Effector memory CD4-positive, alpha-beta T cell (primary cell): ENCODE measurements at places on chromosomes 1 and 21.

DNA sequence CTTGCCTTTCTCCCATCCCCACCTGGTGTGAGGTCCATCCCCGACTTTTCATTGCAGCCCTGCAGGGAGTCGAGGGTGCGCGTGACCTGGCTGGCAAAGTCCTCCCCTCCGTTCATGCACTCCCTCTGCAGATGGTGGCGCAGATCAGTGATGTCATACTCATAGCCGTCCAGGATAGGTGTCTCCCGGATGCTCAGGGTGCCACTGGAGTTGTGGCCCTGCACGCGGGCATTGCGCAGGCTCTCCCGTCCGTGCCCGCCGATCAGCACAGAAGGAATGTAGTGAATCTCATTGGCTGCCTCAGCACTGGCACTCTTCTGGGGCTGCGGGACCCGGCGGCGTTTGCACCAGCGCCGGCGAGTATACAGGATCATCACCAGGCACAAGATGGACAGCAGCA is 132.1 kb downstream of the ASTN1 start:
- no peak for DNase-seq

DNA sequence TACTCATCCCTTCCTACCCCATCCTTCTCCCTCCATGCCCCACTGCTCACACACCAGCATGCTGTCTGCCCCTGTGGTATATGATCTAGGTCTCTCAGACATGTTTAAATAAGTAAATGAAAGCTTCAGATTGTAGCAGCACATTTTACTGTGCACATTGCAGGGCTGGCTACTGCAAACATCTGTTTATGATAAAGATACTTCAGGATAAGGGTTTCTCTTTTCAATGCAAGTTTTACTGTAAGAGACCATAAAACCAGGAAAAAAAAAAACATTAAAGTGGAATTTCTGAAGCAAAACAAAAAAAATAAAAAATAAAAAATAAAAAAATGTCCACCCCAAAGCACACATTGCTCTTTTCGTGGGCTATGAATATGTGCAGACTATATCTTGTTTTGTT is 184.4 kb downstream of the USH2A start:
- no peak for DNase-seq

- DNase-seq, result no peak
Observed at GRCh38 chr1:109789551-109790180, 25.9 kb upstream of the EPS8L3 start.

DNA sequence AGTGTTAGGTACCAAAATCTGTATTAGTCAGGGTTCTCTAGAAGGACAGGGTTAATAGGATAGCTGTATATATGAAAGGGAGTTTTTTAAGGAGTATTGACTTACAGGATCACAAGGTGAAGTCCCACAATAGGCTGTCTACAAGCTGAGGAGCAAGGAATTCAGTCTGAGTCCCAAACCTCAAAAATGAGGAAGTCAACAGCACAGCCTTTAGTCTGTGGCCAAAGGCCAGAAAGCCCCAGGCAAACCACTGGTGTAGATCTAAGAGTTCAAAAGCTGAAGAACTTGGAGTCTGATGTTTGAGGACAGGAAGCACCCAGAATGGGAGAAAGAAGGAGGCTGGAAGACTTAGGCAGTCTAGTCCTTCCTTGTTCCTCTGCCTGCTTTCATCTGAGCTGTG is 487.5 kb upstream of the CHRM3 start:
- DNase-seq, result no peak

DNA sequence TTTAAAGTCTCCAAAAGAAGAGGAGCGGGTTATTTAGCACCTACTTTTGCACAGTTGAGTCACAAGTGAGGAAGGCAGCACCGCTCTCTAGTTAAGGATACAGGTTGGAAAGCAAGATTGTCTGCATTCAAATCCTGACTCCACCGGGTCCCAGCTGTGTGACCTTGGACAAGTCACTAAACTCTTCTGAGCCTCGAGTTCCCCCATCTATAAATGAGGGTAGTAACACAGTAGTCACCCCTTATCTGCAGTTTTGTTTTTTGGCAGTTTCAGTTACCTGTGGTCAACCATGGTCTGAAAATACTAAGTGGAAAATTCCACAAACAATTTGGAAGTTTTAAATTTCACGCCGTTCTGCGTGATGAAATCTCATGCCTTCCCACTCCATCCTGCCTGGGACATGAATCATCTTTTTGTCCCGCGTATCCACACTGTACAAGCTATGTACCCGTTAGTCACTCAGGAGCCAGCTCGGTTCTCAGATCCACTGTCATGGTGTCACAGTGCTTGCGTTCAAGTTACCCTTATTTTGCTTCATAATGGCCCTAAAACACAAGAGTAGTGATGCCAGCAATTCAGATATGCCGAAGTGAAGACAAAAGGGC is 49.4 kb downstream of the CAPZB start:
- DNase-seq, result no peak

- no peak for DNase-seq
Observed at GRCh38 chr1:228364706-228365213, 41.9 kb downstream of the TRIM11 start.

DNA sequence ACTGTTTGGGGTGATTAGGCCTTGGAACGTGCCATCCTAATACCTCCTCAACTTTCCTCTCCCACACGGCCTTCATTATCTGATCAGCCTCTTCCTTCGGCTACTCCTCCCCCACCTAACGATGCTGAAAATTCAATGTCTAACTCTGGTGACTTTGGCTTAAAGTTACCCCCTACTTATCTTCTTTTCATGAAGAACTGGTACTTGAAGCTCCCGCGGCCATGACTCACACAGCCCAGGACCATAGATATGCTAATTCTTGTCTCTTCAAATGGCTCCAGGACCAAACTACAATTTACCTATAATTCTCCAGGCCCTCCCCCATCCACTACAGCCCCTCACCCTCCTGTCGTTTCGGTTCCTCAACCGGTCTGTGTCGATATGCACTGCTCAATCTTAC is 15.7 kb upstream of the AZIN2 start:
- DNase-seq, result no peak

DNA sequence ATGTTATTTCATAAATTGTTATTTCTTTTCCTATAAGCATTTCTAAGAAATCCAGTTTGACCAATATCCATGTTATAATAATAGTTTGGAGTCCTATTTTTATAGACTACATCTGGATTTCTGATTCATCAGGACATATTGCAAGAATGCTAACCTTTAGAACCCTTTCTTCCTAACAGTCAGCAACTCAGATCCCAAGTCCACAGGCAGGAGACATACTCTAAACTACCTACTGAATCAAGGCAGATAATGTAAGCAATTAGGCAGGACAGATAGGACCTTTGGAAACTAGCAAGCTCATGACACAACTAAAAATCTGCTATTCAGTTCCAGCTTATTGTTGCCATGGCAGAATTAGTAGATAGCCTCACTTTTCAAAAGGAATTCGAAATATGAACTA is 104.1 kb downstream of the DENND1B start:
- no peak for DNase-seq

GRCh38 chr1:23593556-23594148 is 34.4 kb upstream of the ID3 start:
- DNase-seq, result no peak

DNA sequence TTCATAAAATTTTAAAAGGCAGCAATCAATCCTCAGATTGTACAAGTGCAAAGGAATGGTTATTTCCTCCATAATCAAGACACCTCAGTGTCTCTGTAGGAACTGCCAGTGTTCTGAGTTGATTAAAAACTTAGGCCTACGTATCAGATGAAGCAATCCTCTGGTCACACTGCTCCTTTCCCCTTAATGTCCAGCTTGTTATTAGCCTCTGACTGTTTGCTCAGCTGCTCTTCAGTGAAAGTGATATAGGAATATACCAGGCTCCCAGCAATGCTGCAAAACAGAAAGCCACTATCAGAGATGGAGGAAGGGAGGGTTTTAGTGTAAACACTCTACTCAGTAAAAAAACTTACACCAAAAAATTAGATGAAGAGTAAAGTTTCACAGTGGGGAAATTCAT is 49.8 kb downstream of the SLC35D1 start:
- no peak for DNase-seq

- DNase-seq, result no peak
Observed at GRCh38 chr1:79877086-79877485, 870.6 kb upstream of the ADGRL4 start.

GRCh38 chr1:59750328-59751003 is 64.3 kb upstream of the HOOK1 start:
- no peak for DNase-seq

DNA sequence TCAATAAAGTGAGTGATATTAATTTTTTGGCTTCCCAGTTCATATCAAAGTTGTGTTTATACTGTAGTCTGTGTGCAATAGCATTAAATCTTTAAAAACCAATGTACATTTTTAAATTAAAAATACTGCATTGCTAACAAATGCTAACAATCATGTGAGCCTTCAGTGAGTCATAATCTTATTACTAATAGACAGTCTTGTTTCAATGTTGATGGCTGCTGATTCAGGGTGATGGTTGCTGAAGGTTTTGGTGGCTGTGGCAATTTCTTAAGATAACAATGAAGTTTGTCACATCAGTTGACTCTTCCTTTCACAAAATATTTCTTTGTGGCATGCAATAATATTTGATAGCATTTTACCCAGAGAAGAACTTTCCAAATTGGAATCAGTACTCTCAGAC is 109.0 kb downstream of the ZMYM4 start:
- no peak for DNase-seq

DNA sequence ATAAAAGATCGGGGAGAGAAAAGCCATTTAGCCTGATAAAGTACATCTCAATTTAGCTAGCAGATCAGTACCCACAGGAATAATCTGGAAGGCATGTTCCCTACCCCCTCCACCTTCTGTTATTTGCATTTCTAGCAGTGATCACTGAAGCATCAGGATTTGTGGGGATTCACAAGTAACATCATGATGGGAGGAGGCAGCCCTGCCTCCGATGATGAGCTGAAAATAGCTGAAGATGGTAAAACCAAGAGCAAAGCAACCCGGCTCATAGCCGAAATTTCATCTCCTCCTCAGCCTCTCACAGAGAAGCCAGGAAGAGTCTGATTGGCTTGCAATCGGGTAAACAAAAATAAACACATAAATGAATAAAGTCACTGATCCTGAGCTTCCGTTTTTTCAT is 2.4 kb downstream of the CCSAP start:
- DNase-seq, result no peak

DNA sequence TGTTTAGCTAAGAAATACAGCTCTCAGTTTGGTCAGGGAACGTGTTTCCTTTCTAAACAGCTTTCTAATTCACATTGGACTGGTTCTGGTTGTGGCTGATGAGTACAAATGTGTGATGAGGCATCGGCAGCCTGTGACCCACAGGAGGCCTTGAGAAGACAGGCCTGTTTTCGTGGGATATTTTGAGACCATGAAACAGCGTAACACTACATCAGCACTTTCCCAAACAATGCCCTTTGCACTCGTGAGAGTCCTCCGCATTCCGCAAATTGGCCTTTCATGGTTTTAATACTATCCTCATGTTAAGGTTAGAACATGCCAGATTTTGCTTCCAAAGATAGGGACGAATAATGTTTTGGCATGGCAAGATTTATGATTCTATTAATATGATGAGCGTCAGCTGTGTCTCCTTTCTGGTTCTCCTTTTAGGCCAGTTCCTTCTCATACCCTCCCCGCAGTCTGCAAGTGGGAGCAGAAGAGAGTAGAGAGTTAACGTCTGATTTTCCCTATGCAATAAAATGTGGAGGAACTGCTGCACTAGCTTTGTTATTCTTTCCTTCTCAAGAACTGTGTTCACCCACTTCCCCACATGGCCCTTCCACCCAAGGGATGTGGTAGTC is 84.3 kb upstream of the L1TD1 start:
- DNase-seq, result no peak

- no peak for DNase-seq
Observed at GRCh38 chr21:41229509-41230248, 61.7 kb downstream of the BACE2 start.

- DNase-seq, result no peak
Observed at GRCh38 chr1:15953294-15953771, 22.6 kb downstream of the ZBTB17 start.

DNA sequence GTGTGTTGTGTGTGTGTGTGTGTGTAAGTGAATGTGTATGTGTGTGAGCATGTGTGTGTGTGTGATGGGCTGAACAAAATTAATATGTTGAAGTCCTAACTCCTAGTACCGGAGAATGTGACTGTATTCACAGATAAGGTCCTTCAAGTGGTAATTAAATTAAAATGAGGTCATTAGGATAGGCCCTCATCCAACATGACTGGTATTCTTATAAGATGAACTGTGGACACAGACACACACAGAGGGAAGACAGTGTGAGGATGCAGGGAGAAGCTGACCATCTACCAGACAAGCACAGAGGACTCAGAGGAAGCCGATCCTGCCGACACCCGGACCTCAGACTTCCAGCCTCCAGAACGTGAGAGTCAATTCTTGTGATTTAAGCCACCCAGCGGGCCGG is 91.2 kb upstream of the PGBD5 start:
- DNase-seq, result no peak

DNA sequence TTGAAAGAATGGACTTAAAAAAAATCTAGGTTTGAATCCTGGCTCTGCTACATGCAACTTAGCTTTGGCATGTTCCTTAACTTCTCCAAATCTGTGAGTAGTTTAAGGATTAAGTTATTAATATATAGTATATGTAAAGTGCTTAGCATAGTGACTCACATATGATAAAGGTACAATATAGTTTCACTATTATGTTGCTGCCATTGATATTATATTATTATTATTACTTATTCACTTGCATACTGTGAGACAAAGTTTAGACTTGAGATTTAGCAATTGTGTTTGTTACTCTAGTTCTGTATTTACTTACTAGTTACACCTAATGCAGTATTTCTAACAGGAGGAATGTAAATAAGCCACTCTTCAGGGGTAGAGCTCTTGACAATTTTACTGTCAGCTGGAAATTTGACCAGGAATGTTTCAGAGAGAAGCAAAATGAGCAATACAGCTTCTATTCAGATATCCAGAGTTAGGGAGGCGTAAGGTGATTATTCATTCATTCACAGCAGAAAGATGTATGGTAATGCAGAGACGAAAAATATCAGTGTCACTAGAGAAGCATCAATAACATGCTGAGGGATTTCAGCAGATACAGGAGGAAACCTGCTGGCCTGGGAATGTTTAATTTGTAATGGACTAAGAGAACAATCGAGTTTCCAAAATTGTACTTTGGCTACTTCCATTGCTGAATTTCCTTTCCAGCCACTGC is 25.5 kb downstream of the RGS7 start:
- DNase-seq, result no peak

DNA sequence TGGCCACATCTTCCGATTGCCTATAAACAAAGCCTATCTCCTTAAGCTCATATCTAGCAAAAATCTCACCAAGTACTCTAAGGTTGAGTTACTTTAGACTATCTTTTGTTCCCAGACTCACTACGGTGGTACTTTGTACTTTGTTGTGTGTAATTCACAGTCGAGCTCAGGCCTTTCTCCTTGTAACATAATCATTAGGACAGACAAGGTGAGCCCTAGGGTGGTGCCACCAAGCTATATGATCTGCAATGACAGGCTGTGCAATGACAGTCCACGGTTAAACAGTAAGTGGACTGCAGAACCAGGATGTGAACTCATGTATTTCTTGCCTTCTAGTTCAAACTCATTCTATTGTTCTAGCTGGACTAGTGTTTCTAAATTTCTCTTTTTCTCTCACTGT is 132.2 kb downstream of the UBE2U start:
- no peak for DNase-seq
